ENCODE measurements at places on chromosomes 13 and 19.

DNA sequence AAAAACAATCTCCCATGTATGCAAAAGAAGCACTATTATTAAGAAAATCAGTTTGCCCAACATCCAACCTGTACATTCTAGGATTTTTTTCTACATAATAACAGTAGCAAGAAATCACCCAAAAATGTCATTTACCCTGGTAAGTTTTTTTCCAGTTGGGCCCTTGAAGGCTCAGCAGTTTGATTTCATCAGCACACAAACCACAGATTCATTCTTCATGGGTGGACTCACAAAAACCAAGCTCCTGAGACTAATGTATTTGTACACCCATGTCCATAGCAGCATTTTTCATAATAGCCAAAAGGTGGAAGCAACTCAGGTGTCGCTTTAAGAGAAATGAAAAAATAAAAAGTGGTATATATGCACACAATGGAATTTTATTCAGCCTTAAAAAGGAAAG is 210.1 kb downstream of the TBC1D4 start:
- no peak for DNase-seq

DNA sequence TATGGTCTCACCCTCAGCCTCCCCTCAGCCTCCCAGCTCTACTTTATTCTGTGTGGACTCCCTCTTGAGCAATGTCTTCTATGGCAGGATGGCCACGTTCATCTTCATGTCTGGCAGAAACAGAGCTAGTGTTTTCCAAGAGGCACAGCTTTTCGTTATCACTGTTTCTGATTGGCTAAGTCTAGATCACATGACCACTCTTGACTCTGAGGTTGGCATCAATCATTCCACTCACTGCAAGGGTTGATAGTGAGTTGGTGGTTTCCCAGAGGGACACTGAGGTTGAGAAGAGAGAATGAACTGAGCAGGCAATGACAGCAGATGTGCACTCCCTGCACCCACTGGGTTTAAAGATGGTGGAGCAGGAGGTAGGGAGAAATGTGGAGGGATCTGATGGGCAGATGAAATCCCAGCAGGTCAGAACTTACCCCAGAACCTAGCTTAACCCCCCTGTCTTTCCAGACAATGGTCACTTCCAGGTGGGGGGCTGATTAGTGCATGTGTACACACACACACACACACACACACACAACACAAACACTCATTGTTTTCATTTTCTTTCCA is 26.3 kb upstream of the UQCRFS1 start:
- DNase-seq, result no peak

GRCh38 chr13:73416093-73416492 is 357.3 kb downstream of the KLF5 start:
- no peak for DNase-seq

DNA sequence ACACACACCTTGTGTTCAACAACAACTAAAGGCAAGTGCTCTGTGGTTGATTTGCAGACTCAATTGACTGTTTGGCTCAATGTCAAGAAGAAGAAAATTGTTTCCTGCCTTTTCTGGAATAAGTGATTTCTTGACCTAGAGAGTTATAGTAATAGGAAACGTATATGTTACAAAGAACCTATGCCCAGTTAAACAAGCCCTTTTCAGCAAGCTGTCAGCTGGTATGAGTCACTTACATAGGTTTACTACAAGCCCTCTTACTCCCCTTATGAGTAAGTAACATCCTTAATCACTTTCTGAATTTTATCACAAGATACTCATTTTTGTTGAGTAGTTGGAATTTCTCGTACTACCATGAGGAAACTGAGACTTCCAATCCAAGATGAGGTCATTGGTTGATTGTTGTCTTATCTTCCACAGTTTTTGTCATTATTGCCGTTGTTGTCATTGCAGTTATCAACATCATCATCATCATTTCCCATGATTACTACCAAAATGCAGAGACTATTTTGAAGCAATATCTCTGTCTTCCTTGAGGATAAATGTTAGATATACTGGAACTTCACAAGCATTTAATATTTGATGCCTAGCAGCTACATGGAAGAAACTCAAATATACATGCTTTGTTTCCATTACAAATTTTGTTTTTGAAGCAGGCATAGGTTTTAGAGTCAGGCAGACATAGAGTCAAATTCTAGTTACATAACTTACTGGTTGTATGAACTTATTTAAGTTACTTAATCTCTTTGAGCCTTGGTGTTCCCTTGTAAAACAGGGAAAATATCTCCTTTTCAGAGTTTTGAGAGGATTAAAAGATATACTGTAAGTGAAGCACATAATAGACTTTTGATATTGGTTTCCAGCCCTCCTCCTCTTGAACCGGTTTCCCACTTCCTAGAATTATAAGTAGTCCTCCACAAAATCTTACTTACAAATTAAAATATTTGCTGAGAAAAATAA is 106.0 kb downstream of the RAP2A start:
- no peak for DNase-seq

GRCh38 chr19:18443831-18444230 is 5.9 kb upstream of the ISYNA1 start:
- DNase-seq, result no peak
